ENCODE measurements at places on chromosomes 2 and 18.

- DNase-seq, result peak; percentile 19
Measured at GRCh38 chr18:23547306-23547705, 39.0 kb downstream of the NPC1 start.

- no peak for DNase-seq
Measured at GRCh38 chr18:28158083-28158581, 18.8 kb downstream of the CDH2 start.

GRCh38 chr18:44453505-44453904 is 227.2 kb upstream of the SETBP1 start:
- DNase-seq, result no peak

DNA sequence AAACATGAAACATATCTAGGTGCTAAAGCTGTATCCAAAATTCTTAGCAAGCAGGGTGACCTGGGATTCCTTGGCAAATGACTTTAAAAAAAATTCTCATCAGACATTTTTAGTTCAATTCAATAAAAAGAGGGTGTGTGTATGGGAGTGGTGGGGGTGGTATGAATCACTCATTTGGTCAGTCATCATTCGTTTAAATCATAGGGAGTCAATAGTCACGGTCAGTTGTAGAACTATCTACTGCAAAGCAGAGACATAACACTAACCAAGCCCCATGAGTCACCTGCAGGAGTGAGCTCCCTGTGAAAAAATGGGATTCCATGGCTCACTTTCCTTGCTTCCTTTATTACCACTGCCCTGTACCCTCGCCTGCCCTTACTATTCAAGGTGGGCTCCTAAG is 380.6 kb upstream of the TCF4 start:
- DNase-seq, result no peak

DNA sequence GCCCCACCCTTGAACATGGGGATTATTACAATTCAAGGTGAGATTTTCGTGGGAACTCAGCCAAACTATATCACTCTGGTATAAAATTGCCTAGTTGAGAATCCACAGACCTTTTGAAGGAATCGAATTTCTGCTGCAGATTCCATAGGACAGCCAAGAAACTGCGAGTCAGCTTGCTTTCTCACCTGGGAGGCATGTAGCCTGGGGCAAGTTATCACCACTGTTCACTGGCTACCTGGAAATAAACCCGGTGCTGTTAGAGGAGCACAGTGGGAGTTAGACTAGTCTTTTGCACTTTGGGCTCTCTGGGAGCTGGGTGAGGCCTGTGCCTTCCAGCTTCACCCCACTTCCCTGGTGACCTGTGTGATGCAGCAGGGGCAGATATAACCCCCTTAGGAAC is 1043.5 kb downstream of the TDRD15 start:
- DNase-seq, result no peak

DNA sequence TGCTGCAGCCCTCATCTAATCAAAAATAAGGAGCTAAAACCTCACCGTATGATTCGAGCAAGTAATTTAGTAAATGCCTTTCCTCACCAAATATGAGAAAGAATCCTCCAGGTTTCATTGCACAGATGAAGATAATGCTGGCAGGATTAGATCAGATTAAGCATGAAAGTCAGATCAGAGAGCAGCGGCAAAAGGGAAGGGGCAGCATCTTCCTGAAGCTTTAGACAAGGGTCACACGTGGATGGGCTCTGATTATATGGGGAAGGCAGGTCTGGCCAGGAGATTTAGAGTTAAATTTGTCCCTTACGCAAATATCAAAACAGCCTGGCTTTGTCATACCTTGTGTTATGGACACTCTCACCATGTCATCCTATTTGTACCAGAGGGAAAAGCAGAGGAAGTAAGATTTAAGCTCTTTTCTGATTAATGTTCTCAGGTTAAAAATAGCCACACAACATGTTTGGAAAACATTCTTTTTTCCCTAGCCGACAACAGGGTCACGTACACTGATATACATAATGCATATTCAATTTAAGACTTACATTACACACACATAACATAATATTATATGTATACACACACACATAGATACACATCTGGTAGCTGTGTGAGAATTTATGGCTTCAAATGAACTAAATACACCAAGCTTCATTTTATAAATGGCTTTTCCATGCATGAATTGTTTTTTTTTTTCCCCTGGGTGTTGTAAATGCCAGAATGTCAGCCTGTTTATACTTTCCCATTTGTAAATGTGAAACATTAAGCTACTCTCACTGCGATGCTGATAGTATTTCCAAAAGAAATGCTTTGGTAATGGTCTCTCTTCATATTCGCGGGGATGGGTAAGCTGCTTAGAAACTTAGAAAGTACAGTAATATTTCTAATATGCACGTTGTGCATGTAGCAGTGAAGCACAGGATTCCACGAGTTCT is 196.3 kb upstream of the SIX3 start:
- DNase-seq, result no peak

- DNase-seq, result no peak
Measured at GRCh38 chr2:11099122-11100065, 55.9 kb upstream of the SLC66A3 start.

DNA sequence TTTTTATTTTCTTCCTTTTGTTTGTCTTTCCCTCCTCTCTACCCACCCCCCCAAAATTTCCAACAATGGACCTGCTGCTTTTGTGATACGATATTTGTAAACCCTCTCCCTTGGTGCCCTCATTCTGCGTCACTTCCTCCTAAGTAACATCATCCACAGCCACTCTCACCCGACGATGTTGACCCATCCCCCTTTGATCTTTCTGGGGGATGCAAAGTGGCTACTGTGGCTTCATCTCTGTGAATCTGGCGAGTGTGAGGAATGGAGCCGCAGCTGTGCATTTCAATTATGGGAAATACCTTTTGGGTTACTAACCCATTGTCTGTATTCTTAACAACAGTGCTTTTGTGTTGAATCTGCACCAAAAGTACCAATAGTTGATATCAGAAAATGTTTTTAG is 19.4 kb downstream of the ANTXR1 start:
- DNase-seq, result no peak

- DNase-seq, result no peak
Measured at GRCh38 chr2:120678926-120679325, 56.7 kb upstream of the GLI2 start.

DNA sequence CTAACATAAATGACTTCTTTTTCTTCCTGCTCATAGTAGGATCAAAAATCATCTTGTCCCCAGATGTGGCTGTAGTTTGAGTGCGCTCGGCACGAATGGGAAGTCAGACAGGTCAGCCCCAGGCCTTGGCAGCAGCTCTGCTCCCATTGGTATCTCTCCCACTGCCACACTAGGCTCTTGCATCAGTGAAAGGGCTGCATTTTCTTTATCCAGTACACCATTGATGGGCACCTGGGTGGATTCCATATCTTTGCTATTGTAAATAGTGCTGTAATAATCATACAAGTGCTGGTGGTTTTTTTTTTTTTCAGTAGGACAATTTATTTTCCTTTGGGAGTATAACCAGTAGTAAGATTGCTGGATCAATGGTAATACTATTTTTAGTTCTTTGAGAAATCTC is 865.5 kb downstream of the CCDC85A start:
- DNase-seq, result no peak

DNA sequence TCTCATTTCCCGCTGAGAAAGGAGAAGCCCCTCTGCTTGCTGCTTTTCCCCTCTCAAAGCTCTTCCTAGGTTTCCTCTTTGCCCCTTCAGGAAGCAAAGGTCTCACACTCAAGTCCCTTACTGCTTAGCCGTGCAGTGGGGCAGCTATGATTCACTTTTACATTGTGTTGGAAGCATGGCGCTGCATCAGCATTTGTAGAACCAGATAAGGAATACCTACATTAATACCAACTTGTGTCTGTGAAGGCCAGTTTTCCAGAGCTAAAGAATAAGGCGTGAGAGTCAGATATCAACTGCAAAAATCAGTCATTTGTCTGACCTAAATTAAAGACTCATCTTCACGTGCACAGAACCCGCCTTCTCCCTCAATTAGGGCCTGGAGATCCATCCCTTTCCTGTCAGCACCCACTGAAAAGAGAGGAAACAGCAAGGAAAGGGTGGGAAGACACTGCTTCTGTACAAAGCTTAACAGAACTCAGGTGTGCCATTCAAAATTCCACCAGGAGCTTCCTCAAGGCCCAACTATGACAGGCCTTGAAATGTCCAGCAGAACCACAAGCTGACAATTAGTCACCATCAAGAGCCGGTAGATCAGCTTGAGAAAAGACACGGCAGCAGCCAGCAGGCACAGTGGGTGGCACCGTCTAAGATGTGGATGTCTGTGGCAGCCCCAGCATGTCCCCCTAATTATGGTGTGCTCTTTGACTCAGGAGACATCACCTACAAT is 16.1 kb upstream of the XDH start:
- no peak for DNase-seq

- peak; percentile 48 for DNase-seq
Measured at GRCh38 chr2:8680822-8681760, 765 bp upstream of the ID2 start.

DNA sequence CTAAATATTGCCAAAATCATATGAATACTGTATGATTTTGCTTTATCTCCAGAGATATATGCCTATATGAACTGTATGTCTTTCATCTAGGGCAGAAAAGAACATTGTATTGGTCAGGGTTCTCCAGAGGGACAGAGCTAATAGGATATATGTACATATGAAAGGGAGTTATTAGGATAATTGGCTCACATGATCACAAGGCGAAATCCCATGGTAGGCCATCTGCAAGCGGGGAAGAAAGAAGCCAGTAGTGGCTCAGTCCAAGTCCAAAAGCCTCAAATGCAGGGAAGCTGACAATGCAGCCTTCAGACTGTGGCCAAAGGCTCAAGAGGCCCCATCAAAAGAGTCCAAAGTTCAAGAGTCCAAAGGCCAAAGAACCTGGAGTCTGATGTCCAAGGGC is 209.9 kb downstream of the RNF144A start:
- no peak for DNase-seq

GRCh38 chr2:26735883-26736588 is 28.0 kb upstream of the SLC35F6 start:
- no peak for DNase-seq

GRCh38 chr18:42078711-42079110 is 123.7 kb downstream of the PIK3C3 start:
- DNase-seq, result no peak

GRCh38 chr2:226691255-226691654 is 108.4 kb downstream of the IRS1 start:
- no peak for DNase-seq

DNA sequence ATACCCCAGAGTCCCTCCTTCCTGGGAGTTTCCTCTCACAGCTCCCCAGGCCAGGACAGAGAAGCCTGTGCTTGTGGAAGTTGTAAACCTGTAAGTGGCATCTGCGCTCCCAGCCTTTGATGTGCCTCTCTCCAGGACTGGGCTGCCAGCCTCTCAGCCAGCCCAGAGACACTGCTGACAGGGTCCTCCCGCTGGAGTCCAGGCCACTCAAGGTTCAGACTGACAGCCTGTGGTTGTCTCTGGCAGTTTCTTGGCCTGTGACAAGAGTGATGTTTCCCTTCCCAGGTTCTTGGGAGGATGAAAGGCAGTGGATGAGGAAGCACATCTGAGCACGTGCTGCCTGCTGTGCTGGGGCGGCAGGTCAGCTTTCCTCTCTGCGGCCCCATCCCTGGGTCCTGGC is 3.0 kb downstream of the SLC35F6 start:
- DNase-seq, result no peak

GRCh38 chr2:104033399-104033798 is 820.5 kb upstream of the POU3F3 start:
- no peak for DNase-seq

DNA sequence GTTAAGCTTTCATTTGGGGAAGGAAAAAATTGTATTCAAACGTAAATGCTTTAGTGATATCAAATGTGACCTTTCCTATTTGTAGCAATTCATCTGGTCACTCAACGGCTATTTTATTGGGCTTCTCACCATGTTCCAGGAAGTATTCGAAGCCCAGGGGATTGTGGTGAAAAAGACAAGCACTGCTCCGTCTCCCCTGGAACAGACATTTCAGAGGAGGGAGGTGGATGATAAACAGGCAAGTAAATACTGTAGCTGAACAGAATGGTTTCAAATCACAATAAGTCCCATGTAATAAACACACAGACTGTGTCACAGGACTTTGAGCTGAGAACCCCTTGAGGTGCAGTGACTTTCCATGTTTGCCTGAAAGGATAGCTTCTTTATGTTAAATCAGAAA is 464.7 kb upstream of the HNRNPA3 start:
- DNase-seq, result no peak

GRCh38 chr2:44679584-44679983 is 261.9 kb upstream of the SIX3 start:
- DNase-seq, result no peak

DNA sequence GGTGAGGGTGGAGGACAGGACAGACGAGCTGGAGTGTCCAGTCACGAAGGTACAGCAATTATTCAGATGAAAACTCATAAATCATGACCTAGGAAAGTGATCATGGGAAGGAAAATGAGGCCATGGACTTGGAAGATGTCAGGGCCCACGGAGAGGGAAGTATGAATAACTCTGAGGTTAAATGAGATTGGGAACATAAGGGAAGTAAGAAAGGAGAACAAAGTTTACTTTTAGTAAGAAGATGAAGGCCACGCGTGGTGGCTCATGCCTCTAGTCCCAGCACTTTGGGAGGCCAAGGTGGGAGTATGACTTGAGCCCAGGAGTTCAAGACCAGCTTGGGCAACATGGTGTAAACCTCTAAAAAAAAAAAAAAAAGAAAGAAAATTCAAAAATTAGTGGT is 56.2 kb downstream of the AQP4 start:
- DNase-seq, result no peak
